Activated naive CD8-positive, alpha-beta T cell treated with anti-CD3 and anti-CD28 coated beads, Interleukin-2, amount 10 ng/mL, durations not matched to agents 7 days and 5 days (primary cell): ENCODE measurements at places on chromosomes 5 and 9. TPM values are rescaled to one million over a fixed set of nuclear protein-coding genes. Genes with fewer than 3 reads are reported as not detected.

Gene ZNF462
- total RNA-seq = 0.67 TPM

Gene SLC34A3
- total RNA-seq = not detected

Gene OLFML2A
- total RNA-seq = not detected

Gene GABRA1
- not detected for total RNA-seq

DNA sequence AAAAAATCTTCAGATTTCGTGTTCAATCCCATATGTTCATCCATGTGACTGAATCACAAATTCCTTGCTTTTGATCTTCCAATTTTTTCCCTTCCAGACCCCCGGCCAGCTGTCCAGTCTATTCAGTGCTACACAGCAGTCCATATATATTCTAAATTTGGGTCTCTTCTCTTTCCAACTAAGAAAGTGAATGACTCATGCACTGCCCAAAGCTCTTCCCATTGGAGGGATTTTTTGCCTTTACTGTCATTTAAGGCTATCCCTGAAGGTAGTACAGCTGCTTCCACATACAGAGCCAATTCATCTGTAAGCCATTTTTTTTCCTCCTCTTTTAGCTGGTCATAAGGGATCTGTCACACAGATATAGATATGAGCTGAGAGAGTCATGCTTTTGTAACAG is 478.3 kb downstream of the DMRT2 start:
- DNase-seq = no peak

DNA sequence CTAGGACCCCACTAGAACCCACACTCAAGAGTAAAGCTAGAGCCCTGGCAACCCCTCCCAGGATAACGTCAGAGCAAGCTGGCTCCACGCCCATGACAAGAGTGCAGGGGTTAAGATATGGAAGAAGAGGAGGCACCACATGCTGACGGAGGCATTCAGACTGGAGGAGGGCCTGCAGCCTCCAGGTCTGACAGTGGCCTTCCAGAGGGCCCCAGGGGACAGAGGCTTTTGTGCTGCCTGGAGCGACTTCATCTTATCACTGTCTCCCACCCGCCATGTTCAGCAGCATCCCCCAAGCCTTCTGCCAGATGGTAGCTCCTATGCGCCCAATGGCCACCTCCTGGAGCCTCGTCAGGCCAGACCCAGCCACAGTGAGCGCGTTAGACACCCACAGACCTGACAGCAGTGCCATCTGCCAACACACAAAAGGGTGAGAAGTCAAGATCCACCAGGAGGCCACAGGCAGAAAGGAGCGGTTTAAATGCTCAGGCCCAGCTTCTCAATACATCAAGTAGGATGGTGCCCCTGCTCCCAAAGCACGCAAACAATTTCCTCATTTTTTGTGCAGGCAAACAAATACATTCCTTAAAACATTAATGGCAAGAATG is 65.8 kb downstream of the C5orf15 start:
- no peak for DNase-seq

- DNase-seq = no peak
Measured at GRCh38 chr5:664343-664993, 28.7 kb downstream of the TPPP start.

DNA sequence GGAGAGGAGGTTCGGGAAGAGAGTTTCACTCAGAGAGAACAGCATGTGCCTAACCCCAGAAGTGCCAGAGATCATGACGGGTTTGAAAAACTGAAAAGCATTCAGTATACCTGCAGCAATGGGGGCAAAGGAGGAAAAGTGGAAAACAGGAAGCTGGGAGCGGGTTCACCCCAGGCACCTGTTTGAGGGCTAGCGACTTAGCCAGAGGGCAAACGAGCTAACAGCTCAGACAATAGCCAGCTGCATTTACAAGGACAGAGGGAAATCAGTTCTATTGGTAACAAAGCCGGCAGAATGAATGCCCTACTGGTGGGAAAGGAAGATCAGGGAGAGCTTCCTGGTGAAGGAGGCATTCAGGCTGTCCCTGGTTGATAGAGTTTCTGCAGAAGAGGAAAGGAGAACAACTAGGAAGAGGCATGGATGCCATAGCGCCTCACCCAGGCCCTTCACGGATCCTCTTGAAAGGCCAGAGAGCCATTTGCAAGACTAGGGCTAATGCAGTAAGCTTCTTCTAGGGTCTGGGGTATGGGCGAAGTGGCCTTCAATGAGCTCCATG is 141.7 kb upstream of the ADRA1B start:
- no peak for DNase-seq

- DNase-seq = no peak
Measured at GRCh38 chr9:13587571-13587970, 308.1 kb upstream of the MPDZ start.

- DNase-seq = no peak
Measured at GRCh38 chr5:148205044-148205806, 2.4 kb downstream of the SPINK6 start.

- DNase-seq = no peak
Measured at GRCh38 chr9:133775951-133776905, 38.1 kb upstream of the SARDH start.

DNA sequence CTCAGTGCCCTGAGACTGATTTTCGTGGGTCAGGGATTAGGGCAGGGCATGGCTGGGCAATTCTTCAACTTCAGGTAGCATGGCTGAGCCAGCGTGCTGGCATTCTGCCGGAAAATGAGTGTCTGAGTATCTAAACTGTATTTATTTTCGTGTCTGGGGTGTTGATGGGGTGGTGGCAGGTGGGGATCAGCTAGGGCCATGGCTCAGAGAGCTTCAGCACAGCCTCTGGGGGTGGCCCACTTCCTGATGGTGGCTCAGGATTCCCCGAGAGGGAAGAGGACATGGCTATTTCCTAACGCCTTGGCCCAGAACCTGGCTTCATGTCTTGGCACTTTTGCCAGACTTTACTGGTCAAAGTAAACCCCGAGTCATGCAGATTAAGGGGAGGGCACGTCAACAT is 260.5 kb downstream of the GADD45G start:
- DNase-seq = no peak

DNA sequence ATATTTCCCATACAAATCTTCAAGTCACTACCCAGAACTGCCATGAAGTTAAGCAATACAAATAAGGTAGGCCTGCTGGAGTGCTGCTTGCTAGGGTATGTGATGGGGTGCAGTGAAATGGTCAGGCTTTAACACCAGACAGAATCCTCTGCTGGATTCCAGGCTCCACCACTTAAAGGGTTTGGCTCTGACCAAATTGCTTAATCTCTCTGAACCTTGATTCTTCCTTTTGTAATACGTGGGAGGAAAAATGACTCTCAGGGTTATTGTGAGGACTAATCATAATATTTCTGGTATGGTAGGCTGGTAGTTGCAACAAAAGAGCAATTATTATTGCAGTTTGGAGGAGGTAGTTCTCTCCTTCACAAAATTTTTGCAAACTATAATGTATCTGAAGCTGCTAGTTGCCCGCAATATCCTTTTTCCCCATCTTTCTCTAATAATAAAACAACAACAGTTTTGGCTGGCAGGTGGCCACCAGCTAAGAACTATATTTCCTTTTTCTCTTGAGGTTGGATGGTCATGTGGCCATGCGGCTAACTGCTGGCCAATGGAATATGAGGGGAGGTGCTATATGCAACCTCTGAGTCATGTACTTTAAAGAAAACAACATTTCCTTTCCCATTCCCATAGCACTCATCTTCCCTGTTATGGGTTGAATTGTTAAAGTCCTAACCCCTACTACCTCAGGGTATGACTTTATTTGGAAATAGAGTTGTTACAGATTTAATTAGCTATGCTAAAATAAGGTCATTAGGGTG is 44.1 kb downstream of the CCL28 start:
- no peak for DNase-seq

DNA sequence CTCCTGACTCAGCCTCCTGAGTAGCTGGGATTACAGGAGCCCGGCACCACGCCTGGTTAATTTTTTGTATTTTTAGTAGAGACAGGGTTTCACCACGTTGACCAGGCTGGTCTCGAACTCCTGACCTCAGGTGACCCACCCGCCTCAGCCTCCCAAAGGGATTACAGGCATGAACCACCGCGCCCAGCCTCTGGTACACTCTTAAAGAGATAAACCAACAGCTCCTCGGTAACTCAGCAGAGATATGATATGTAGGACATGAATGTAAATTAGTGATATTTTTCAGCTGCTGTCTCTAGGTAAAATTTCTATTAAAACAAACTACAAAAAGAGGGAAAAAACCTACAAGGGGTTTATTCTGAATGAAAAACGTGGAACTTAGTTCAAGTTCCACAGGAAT is 42.8 kb upstream of the HK3 start:
- no peak for DNase-seq
